ENCODE measurements at places on chromosomes 2 and 18.

- DNase-seq: no peak
Observed at GRCh38 chr18:49751427-49752094, 61.8 kb downstream of the ACAA2 start.

DNA sequence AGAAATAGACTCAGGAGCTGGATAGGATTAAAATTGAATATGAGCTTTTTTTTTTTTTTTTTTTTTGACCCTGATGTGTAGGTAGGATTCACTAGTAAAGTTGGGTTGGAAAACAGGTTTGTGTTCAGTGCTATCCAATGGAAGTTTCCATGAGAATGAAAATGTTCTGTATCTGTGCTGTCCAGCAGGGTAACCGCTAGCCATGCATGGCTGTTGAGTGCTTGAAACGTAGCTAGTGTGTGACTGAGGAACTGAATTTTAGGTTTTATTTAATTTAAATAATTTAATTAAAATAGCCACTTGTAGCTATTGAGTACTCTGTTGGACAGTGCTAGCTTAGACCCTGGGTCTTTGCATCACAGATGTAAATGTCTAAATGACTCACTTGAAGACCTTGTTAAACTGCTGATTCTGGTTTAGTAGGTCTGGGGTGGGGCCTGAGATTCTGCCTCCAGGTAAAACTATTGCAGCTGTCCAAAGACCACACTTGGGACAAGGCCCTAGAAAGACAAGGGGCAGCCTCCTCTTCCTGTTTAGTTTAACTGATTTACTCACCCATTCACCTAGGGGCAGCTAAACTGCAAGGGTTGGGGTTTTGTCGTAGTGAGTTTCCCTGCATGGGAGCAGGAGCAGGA, 84.7 kb upstream of the STON1 start:
- no peak for DNase-seq

DNA sequence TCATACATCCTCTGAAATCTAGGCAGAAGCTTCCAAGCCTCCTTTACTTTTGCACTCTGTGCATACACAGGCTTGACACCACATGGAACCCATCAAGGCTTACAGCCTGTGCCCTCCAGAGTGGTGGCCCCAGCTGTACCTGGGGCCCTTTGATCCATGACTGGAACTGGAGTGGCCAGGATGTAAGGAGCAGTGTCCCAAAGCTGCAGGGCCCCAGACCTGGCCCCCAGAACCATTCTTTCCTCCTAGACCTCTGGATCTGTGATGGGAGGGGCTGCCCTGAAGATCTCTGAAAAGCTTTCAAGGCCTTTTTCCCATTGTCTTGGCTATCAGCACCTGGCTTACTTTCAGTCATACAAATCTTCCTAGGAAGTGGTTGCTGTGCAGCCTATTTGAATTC, 63.1 kb upstream of the NOL4 start:
- DNase-seq: no peak

DNA sequence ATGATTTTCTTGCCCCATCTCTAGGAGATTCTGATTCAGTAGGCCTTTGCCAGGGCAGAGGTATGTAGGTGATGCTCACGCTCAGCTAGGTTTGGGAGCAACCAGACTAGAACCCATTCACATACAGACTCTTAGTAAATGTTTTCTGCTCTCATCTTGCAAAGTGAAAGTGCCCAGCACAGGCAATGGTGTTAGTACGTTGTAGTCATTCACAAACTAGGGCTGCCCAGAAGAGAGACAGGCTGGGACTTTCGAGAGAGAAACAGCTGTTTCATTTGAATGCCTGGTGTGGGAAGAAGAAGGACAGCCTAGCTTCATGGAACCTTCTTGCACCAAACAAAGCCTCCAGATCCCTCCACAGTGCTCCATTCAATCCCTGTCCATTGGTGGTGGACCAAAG, 19.4 kb downstream of the DDX18 start:
- DNase-seq: no peak

DNA sequence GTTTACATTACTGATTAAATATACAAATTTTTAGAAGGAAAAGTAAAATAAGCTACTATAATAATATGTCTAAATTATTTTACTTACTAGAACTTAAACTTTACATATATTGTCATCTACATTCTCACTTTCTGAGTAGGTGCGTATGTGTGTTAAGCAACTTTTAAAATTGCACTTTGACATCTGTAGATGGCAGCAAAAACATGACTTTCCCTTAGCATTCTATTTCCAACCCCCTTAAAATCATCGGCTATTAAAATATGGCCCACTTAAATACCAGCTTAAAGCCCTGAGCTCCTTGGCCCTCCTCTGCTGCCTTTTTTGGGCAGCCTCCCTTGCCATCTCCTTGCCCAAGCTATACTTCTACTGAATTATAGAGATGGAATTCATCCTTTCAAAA, 78.0 kb downstream of the UPP2 start:
- no peak for DNase-seq

GRCh38 chr2:217964275-217965161, 38.3 kb downstream of the TNS1 start:
- peak; percentile 20 for DNase-seq

DNA sequence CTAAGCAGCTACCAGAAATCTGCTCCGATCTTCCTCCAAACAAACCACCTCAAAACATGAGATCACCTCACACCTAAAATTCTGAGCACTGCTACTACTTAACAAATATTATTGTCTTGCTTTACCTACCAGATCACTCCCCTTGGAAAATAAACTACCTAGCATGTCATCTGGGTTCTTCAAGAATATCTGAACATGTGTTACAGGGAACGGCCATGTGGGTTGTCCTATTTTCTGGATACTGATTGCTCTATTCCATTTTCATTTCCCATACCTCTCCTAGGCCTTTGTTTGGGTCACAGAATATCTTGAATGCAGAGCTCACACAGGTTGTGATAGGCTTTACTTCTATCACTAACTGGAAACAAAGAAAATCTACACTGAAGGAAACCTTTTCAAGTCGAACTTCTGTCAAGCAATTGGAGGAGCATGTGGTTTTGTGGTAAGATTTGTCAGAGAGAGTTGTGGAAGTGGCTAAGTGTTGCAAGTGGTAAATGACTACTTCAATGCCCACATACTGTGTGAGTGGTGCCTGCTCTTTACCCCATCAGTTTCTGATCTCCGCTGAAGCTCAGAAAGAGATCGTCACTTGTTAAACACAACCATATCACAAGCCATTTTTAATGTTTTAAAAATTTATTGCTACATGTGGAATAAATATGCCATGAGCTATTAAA, 739.1 kb upstream of the ZEB2 start:
- no peak for DNase-seq

- DNase-seq: no peak
Observed at GRCh38 chr2:239369631-239370161, 31.1 kb downstream of the HDAC4 start.

DNA sequence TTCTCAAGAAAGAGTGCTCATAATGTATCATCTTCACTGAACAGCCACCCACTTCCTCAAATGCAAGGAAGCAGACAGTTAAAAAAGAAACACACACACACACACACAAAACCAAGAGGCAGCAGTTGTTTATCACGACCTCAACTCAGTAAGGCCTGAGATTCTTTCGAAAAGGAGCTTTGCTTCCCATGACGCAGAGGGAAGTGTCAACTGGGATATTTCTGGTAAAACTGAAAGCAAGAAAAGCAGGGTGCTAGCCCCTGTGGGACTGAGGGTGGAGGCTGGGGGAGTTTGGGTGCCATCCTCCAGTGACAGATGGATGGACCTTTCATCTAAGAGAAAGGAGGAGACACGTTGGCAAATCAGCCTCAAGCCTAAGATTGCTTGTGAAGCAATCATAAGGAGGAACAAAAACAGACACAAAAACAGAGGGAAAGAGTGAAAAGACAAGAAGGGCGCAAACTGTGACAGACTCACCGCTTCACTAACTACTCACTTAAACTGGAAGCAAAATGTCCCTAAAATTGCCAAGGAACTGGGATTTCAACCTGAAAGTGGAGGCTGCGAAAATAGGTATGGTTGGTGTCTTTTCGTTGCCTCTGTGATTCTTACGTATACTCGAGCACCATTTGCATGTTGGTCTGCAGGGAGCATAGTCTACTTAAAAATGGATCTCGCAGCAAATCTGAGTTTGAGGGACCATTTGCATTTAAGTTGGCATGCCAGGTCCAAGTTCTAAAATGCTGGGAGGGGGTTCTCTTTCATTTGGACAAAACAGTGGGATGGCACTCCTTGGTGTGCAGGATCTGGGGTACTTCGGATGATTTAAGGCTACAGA, at the start of gene ARHGAP25:
TSS of gene ARHGAP25 (plus strand) at position 124 of the 838 bp plus-strand sequence. CDS start at position 513, 389 bp downstream.
- DNase-seq: no peak

GRCh38 chr2:225415792-225416191, 16.3 kb downstream of the NYAP2 start:
- no peak for DNase-seq

DNA sequence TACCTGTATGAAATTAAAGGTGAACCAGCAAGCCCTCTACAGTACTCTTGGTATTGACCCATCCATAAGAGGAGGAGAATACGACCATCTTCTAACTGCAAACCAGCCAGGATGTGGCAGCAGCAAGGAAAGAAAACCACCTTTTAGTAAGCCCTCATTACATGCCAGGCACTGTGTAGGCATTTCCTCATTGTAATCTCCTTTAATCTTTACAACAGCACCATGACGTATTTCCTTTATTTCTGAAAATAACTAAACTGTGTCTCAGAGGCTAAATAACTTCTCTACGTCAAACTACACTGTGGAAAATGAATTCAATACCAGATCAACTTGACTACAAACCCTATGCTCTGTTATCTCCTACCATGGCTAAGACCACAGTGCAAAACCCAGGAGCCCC, 18.2 kb downstream of the WDR35 start:
- no peak for DNase-seq

DNA sequence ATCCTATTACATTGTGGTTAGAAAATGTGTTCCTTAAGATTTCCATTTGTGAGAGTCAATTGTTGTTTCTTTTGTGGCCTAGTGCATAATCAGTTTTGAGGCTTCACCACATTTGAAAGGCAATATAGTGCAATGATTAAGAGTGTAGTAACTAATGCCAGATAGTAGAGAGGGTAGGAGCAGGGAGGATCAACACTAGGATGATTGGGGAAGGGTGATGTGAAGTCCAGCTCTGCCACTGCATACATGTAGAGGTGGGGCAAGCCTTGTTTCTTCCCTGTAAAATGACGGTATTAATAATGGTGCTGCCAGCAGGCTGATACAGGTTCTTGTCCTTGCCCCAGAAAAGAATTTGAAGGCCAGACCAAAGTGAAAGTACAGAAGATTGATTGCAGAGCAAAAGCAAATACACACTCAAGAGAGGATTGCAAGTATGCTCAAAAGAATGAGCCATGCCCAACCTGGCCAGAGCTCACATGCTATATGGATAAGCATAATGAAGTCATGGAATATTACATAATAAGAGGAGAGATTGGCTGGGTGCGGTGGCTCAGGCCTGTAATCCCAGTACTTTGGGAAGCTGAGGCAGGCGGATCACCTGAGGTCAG, 8.0 kb downstream of the SP100 start:
- peak; percentile 66 for DNase-seq

- DNase-seq: peak; percentile 75
Observed at GRCh38 chr2:179340678-179341077, 76.0 kb upstream of the SESTD1 start.

DNA sequence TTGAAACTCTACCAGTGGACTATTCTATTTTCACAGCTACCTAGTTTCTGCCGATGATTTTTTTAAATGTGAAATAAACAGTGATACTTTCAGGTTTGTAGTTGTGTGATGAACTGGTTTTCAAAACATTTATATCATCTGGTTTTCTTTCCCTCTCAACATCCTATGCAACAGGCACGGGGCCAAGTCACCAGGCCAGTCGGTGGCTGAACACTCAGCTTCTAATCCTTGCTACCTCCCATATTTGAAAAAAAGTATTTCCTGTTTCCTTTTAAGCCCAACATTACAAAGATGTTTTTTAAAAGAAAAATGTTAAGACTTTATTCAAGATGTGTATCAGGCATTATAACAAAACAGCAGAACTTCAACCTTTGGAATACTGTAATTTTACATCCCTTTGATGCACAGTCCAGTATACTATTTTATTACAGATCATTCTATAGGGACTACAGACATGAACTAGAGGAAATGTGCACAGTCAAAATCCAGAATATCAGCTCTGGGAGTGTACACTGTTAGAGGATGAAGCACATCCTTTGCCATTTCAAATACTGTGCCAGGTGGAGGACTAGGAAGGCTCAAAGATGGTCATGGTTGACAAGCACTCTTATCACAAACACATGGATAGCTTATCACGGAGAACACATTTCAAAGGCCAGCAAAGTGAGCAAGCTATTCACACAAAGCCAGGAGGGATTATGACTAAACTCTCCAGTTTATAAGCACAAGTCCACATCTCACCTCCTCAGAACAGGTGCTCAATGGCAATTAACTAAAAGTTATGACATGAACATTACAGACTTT, 14.6 kb downstream of the MRPL35 start:
- DNase-seq: peak; percentile 47

DNA sequence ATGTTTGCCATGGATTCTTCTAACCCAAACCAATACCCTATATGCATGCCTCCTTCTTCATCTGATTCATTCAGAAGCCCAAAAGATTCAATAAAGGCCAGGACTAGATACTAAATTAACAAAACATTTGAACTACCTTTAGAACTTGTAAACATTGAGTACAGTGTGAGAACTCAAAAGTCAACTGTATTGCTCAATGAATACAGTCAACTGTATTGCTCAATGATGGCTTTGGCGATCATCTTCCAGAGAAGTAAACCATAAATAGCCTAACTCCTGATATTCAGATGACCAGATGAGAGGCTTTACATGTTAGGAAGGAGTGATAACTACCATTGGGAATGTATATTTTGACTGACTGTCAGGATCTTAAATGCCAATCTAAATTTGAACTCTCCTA, 206.5 kb upstream of the ITGA4 start:
- no peak for DNase-seq

- DNase-seq: no peak
Observed at GRCh38 chr2:85998071-85998991, 107.4 kb downstream of the POLR1A start.

Data from NCI-H2029 treated with DMSO at 0.1 percent for 48 hours (cell line).